Nucleus accumbens (tissue), 56 donors: ENCODE measurements at places on chromosomes 13 and 19.

GRCh38 chr19:39199025-39199424 lies 2.3 kb downstream of the NCCRP1 start:
- peak; percentile 29 for DNase-seq

DNA sequence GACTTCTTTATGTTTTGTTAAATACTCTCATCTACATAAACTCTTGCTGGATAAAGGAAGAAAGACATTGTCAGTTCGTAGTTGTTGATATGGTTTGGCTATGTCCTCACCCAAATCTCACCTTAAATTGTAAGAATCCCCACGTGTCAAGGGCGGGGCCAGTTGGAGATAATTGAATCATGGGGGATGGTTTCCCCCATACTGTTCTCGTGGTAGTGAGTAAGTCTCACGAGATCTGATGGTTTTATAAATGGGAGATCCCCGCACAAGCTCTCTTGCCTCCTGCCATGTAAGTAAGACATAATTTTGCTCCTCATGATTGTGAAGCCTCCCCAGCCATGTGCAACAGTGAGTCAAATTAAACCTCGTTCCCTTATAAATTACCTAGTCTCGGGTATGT lies 3.6 kb downstream of the ADGRE1 start:
- DNase-seq, result no peak

DNA sequence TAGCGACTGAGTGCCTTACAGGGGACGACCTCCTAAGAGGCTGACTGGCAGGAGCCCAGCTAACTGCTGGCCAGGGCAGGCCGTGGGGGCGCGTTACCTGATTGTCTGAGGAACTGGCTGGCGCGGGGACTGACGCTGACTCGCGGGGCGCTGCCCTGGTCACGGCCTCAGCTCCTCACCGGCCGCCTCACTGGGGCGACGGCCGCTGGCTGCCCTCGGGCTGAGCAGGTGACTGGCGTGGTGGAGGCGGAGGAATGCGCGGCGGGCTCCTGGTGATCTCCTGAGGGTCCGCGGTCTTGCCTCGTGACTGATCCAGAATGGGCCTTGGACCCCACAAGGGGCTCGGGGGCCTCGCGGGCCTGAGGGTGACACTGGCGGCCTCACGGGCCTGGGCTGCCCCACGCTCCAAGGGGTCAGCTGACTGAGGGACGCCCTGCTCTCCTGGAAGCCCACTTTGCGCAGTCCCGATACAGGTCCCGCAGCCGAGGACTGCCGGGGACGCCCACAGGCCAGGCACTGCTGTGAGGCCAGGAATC lies 39.3 kb downstream of the SIGLEC7 start:
- DNase-seq, result no peak

GRCh38 chr19:12133069-12133468 lies 7.1 kb downstream of the ZNF20 start:
- DNase-seq, result no peak

DNA sequence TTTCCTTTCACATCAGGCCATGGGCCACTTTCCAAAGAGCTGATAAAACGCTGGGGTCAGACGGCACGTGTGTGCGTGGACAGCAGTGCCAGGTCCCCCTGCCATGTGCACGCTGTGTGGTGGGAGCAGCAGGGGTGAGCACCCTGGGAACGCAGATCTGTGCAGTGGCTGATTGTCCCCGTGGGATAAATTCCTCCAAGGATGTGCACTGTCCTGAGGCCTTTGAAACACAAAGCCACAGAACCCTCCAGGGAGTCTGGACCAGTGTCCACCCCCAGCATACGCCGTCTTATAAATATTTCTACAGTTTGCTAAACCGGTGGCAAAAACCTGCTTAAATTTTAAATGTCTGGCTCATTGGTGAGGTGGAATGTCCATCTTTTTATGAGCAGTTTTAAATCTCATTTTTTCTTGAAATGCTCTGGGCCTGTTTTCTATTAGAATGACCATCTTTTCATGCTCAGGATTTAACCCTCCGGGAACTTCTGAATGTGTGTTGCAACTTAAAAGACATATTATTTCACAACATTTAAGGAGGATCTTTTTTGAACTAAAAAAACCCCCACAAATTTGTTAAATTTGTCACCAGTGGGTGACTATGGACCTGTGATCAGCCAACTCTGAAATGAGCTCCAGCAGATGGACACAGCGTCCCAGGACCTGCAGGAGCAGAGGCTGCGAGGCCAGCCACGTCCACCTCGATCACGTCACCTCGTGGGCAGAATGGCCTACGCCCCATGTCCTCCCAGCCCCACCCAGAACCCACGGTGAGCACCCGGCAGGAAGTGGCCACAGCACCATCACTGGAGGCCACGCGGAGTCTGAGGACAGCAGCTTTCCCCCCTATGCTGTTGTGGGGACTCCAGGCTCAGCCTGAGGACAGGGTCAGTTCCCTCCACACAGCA lies 68.6 kb downstream of the RASA3 start:
- no peak for DNase-seq

GRCh38 chr13:27961227-27962085 lies 7.7 kb downstream of the CDX2 start:
- DNase-seq, result no peak

- no peak for DNase-seq
Measured at GRCh38 chr19:50657222-50657669, 8.0 kb downstream of the C19orf81 start.

GRCh38 chr13:48475230-48475629 lies 57.6 kb downstream of the RCBTB2 start:
- no peak for DNase-seq
